ENCODE measurements at places on chromosomes 12 and 14. TPM values are rescaled to one million over a fixed set of nuclear protein-coding genes. Genes with fewer than 3 reads are reported as not detected.

DNA sequence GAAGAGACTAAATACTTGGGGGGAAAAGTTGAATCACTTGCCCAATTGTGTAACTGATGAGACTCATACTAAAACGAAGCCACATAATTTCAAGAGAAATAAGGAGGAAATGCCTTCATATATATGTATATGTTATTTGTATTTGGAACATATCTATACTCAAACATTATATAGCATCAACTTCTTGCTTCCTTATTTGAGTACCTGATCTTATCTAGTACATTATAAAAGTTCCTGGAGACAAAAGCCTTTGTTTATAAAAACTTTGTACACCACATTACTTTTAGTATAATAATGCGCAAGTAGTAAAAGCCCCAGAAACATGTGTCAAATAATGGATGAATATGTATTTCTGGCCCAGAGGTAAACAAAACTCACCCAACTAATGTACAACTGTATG is 92.0 kb downstream of the SLC2A13 start:
- DNase-seq = no peak

The ACOT6 gene
- not detected for total RNA-seq

DNA sequence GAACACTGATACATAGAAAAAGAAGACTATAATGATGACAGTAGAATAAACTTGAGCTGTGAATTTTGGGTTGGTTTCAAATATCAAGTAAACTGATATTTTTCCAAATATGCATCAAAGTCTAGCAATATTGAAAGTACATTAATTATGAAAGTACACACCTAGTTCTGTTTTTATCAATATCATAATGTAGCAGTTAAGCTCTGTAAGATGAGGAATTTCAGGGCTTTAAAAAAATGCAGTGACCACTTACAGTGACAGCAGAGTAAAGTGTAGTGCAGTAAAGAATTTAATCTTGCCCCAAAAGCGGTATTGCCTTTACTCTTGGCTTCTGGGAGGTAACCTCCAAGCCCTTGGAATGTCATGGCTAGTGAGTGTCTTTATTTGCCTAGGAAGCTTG is 102.9 kb upstream of the ABCD2 start:
- no peak for DNase-seq

- no peak for DNase-seq
These were observed 24.8 kb upstream of the PCED1B start for GRCh38 chr12:47054659-47055058.

DNA sequence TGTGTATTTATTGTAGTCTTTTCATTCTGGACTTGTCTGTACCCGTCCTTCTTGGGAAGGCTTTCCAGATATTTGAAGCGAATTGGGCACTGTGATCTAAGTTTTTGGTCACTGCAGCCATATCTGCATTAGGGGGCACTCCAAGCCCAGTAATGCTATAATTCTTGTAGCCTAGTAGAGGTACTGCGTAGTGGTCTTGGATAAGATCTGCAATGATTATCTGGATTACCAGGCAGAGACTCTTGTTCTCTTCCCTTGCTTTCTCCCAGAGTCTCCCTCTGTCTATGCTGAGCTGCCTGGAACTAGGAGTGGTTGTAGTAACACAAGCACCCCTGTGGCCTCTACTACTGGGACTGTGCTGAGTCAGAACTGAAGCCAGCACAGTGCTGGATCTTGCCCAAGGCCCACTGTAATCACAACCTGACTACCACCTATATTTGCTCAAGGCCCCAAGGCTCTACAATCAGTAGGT is 30.0 kb downstream of the SLC38A2 start:
- no peak for DNase-seq

Data from mesenteric fat pad (tissue), 1 donor.